ENCODE measurements at places on chromosomes 2 and 18. TPM values are rescaled to one million over a fixed set of nuclear protein-coding genes. Genes with fewer than 3 reads are reported as not detected.

- no peak for DNase-seq
Measured at GRCh38 chr2:229810786-229811185, 96.4 kb upstream of the DNER start.

DNA sequence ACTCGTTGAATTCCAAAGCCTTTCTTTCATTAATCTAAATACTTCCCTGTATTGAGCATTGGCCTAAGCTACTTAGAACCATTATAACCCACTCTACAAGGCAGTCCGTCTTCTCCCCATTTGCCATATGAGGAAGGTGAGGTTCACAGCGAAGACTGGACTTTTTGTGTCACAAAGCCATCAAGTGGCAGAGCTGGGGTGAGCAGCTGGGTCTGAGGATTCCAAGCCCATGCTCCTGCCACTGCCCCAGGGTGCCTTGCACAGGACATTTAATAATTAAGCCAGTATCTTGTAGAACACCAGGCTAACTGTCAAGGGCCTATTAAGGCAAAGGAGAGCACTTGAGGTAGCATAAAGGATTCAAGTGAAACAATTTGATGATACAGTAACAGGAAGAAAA lies 68.8 kb upstream of the ZNF397 start:
- no peak for DNase-seq

Gene CNOT9
- 51.3 TPM for total RNA-seq

DNA sequence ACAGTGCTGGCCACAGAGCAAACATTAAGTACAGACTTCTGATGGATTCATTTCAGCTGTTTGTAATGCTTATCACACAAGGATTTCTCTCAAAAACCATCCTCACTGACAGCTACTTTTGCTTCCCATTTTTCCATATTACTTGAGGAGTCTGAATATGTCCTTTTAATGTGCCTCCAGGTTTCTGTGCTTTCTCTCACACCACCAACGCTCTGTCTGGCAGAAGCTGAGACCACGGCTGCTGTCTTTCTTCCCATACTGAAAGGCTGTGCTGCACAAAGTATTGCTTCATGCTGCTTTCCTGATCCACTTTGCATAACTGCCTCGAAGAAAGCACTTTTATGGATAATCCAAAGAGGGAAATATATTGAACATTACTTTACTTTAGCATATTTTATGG lies 312.1 kb upstream of the ZEB2 start:
- DNase-seq, result no peak

Gene IL36RN
- total RNA-seq, result 0.63 TPM

DNA sequence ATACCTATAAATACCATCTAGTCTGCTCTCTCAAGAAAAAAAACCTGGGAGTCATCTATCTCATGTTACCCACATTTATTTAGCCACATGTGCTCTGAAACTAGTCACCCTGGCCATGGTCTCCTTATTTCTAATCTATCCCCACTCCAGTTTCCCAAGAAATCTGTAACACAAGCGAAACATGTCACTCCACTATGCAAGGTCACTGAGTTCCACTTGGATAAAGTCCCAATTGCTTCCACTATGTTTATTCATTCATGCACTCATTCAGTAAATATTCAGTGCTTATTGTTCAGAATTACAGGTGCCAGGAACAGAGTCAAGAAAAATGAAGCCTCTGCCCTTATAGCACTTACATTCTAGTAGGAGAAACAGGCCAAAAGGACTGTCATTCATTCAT lies 369.4 kb upstream of the CYRIA start:
- DNase-seq, result no peak

Gene OSR1
- total RNA-seq, result 19.8 TPM

DNA sequence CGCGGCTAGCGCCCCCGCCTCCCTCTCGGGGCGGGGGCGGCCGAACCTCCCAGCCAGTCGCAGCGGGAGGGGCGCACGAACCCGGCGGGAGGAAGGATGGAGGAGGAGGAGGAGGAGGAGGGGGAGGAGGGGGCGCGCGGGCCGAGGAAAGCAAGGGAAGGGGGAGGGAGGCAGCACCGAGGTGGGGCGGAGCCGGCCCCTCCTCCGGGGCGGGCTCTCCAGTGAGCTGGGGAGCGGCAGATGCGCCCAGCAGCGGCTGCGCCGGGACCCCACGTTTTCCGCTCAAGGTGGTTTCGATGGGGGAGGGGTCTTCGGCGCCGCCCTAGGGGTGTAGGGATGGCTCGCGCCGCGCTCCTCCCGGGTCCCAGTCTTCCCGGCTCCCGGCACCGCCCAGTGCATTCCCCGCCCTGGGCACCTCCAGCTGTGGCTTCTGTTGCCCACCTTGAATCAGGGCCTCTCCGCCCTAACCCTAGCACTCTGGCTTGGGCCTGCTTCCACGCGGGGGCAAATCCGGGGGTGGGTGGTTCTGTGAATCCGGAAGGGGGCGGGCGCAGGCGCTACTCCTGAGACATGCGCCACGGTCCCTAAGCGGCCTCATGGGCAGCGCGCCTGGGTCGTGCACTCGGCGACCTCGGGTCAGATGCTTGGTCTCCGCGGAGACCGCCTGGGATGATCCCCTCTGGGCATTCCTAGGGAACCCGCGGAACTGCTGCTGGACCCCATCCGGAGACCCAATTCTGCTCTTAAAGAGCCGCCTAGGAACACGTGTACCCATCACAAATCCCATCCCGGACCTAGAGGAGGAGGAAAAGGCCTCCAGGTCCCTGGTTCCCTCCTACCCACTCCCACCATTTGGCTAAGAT lies at the start of gene FBXO41:
Gene FBXO41 (minus strand): TSS at position 183 of the 863 bp plus-strand sequence. CDS start 14,848 bp downstream, outside the sequence.
- DNase-seq, result peak; percentile 50

DNA sequence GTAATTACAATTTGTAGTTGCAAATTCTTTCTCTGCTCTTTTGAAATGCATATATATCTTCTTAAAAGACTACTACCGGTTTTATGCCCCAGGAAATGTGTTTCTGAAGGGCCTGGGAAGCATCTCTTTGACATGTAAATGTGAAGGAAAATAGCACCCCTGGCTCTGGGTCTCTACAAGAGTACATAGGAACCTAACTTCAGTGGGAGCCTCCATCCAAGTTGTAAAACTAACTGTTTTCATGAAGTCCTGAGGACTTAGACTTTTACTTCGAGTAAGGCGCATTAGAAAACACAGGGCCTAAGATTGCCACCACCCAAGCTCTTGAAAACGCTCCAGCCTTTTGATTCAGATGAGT lies 99.4 kb downstream of the CBLN2 start:
- DNase-seq, result no peak

Gene ELOA2
- not detected for total RNA-seq

- no peak for DNase-seq
Measured at GRCh38 chr2:198731842-198732399, 725.8 kb downstream of the SATB2 start.

Gene DSEL
- total RNA-seq, result 15.7 TPM

GRCh38 chr2:199798831-199799580 lies 52.0 kb downstream of the FTCDNL1 start:
- no peak for DNase-seq

Measured in hepatocyte (in vitro differentiated cells).